ENCODE measurements at places on chromosomes 1 and 21.

DNA sequence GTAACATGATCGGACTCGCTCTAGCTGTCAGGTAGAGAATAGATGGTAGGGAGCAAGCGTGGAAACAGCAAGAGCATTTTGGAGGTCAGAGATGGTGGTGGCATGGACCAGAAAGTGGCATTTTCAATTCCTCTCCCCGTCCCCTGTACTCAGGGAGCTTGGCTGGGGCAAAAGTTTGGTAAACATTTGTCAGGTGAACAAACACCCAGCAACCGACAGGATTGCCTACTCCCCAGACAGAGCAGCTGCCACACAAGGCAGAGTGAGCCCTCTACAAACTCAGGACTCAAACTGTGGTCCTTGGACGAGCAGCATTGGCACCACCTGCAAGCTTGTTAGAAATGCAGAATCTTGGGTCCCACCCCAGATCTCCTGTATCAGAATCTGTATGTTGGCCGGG is 14.3 kb downstream of the PTAFR start:
- no peak for DNase-seq

DNA sequence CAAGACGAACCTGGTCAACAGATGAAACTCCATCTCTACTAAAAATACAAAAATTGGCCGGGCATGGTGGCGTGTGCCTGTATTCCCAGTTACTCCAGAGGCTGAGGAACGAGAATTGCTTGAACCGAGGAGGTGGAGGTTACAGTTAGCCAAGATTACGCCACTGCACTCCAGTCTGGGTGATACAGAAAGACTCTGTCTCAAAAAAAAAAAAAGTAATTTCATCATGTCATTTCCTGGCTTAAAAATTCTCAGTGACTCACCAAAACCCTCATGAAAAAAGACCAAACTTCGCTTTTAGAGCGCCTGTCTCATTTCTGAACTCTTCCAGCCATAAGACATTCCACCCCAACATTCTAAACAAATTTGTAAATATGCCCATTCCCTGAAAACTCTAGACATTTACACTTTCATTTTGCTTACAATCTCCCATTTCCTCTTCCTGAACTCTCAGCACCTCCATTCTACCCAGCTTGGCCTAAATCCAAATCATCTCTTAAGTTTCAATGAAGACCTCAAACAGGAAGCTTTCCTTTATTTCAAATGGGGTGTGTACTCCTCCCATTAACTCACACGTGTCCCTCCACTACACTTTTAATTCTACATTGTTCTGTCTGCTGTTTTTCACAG is 50.5 kb upstream of the PRRC2C start:
- peak; percentile 5 for DNase-seq

- DNase-seq = peak; percentile 41
These were observed at the start of gene PLEKHM2 for GRCh38 chr1:15684042-15684461. Gene PLEKHM2, plus strand, starts transcription at chr1:15684320. Its CDS starts 239 bp downstream, at chr1:15684559.

DNA sequence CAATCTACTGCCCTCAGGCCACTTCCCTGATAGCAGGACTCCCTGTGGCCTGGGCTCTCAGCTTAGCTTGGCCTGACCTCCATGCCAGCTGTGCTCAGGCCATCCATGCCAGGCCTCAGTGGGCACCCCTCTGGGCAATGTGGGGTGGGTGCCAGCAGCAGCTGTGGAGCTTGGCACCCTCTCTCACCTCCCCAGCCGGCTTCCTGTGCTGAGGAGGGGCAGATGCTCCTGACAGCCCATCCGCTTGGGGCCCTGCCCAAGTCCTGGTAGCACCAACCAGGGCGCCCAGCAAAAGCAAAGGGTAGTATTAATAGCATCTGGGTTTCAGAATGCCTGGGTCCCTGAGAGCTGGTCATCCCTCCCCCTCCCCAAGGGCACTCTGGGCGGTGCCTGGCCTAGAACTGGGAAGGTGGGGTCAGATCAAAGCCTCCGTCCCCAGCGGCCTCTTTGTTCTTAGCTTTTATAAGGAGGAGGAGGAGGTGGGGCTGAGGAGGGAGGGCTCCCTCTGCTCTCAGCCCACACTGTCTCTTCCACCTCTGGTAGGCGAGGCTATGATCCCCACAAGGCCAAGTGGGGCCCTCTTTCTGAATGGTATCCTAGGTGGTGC is 6.1 kb downstream of the EFNA4 start:
- DNase-seq = peak; percentile 84

DNA sequence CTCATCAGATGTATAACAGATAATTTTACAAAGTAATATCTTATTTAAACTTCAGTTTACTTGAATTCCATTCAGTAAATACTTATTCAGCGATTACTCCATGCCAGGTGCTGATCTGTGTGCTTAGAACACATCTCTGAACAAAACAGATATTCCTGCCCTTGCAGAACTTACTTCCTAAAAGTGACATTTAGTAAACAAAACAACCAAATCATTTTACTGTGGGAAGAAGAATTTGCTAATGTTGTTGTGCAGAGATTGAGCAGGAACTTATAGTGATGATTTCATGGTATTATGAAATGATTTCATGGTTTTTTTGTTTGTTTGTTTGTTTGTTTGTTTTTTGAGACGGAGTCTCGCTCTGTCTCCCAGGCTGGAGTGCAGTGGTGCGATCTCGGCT is 39.3 kb upstream of the WLS start:
- DNase-seq = no peak

DNA sequence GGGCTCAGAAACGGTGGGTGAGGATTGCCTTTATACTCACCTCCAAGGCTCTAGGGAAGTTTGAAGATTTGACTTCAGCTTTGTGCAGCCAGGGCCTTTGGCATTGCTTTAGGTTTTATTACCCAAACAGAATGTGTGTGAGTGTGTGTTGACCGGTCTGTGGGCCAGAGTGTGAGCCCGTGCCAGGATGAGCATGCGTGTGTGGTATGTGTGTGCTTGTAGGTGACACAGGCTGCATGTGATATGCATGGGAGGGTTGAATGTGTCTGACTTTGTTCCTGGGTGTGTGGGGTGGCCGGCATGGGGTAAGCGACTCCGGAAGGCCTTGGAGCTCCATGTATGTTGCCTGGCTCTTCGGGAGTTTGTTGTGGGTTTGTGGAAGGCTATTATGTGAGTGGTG is 160.5 kb downstream of the FOXD2 start:
- no peak for DNase-seq

GRCh38 chr21:34039678-34040382 is 33.5 kb upstream of the MRPS6 start:
- no peak for DNase-seq

GRCh38 chr1:206935491-206936067 is 10.7 kb downstream of the PIGR start:
- DNase-seq = no peak

DNA sequence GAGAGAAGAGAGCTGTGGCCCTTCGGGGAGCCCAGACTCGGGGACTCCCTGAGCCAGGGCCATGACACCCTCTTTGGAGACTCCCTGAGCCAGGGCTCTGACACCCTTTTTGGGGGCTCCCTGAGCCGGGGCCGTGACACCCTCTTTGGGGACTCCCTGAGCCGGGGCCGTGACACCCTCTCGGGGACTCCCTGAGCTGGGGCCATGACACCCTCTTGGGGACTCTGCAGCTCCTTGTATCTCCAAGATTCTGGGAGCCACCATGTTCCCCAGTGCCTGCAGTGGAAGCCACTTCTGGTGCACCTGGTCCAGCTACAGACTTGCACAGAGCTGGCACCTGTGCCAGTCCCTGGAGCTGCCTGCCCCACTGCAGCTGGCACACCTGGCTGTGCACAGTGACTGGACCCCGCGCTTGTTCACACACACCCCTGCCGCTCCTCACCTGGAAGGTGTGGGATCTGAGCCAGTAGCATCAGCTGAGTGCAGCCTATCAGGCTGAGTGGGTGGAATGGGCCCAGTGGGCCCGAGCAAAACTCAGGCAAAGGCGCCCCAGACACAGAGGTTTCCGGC is 3.8 kb upstream of the SSU72 start:
- DNase-seq = no peak

GRCh38 chr21:32929633-32930038 is 96.1 kb upstream of the OLIG2 start:
- no peak for DNase-seq

DNA sequence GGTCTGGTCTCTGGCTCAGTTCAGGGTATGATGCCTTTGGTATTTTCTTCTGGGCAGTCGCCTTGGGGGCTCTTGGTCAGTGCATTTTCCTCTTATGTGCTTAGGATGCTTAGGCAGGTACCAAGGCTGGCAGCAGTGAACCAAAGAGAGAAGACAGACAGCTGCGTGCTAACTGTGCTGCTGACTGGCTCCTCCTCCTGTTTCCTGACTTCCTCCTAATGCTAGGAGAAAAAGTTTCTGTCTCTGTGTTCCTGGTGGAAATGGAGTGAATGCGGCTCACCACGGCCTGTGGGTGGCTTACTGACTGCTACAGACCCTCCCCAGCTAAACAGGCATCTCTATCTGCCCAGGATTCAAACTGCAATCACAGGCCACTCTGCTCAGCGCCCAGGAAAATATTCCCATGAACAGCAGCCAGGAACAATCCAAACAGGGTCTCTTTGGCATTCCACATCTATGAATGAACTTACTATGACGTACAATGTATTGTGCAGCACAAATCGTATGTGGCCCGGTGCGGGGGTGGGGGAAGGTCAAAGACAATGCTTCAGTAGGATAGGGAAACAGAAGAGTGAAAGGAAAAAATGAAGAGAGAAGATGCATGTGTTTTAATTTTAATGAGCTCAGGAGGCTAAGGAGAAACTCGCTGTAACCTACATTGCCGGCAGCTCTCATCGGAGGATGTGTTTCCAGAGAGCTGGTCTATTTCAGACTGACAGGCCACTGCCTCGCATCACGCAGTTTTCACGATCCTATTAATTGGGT is 2.8 kb downstream of the ABCG1 start:
- no peak for DNase-seq

DNA sequence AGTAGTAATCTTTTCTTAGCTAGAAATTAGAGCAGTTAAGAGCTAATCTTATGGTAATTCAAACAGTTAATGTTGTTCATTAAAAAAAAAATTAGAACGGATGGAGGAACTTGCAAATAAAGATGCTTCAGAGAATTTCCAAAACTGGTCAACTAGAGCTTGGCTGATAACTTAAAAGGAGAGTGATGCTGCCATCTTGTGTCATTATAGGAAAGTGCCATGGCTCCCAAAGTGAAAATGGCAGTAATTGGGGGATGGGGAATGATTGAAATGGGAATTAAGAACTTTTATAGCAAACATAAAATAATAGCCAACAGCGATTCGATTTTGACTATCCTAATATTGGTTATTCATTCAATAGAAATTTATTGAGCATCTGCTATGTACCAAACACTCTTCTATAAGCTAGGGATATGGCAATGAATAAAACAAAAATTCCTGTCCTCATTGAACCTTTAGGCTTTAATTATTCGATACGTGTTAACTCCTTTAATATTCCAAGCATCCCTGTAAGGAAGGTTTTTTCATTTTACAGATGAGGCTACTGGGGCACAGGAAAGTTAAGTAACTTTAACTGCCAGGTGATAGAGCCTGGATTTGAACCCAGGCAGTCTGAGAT is 5.7 kb upstream of the PLPP3 start:
- DNase-seq = peak; percentile 57

GRCh38 chr1:97046765-97047420 is 325.3 kb downstream of the PTBP2 start:
- no peak for DNase-seq

DNA sequence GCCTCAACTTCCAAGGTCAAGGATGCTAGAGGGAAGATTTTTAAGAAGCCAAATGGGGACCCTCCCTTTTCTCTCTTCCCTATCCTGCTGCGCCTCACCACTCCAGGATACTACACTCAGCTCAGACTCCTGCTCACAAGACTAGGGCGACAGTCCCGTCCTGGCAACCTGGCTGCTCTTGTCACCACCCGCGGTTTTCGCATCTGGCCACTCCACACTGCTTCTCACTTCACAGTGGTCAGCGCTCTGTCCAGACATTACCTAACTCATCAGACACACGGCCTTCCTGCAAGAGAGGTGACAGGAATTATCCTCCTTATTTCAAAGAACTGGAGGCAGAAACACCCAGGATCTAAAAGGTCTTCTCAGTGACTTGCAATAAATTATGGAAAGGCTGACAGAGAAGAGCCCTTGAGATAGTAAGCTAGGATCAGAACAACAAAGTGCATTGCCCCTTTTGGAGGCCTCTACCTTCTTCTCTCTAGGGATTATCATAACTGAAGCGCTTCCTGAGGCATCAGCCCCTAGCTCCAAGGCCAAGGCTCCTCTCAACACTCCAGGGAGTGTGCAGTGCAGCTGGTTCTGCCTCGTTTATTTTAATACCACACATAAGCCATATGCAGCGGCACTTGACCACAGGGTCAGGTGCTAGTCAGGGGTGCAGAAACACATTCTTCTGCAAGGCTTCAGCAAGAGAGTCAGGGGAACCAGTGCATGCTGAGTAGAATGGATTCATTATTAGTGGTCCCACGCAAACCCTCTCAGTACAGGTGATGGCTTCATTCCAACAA is 41.9 kb downstream of the ASTN1 start:
- no peak for DNase-seq

DNA sequence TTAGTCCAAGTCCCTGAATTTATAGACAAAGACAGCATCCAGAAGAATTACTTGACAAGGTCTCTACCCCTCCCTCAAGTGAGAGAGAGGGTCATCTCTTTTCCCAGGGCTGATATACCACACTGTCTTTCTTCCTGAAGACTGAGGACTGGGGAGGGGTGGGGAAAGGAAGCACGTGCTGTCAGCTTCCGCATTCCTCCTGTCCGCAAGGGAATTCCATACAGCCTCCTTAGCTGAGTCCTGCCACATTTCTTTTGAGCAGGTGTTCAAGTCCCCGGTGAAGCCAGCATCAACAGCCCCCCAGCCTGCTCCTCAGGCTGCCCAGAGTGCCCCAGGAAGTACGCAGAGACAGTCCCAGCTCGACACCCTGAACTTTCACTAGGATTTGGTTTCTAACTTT is 34.2 kb downstream of the PCAT6 start:
- no peak for DNase-seq

DNA sequence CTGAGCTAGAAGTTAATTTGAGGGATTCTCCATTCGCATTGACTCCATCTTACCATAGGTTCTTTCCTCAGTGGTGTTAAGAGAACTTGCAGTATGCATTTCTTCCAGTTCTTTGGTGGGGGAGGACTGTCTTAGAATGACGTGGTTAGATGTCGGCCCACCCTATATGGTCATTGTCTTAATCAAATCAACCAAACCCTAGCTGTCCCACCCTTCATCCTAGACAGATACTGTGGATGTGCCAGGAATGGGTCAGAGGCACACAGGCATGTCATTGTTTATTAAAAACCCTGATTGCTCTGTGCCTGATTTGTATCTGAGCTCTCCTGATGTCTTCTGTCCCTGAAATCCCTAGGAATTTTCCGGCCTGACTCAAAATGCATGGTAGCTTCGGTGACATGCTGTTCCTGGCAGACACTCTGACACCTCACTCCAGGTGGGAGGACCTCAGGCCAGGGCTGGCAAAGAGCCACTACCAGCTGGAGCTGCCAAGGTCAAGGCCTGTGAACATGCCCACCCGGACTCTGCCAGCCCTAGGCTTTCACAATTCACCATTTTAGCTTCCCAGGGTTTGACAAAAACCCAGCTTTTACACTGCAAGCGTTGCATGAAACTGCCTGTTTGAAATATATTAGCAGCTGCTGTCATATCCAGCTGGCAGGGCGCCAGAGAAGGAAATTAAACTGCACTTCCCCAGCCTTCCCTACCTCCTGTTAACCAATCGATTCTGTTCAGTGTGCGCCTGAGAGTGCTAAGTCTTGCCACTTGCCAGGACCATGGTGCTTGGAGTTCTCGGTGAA is 134.0 kb downstream of the FAM78B start:
- DNase-seq = peak; percentile 67
